ENCODE measurements at places on chromosomes 4 and X.

- DNase-seq, result no peak
Measured at GRCh38 chr4:67580577-67580976, 22.1 kb downstream of the STAP1 start.

DNA sequence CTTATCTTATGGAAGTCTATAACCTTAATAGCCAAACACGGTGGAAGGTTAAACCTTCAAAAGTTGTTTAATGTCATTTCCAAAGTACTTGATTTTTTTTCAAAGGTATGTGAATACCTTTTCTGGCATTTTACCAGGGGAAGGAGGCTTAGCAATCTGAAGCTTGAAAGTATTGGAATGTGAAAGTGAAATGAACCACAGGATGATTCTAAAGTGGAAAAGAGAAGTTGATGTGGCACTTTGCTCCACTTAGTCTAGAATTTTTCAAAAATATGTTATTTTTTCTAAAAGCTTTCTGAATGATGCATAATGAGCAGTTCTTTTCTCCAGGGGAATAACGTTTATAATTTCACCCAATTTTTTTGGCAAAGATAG, 19.2 kb downstream of the PI4K2B start:
- DNase-seq, result no peak

DNA sequence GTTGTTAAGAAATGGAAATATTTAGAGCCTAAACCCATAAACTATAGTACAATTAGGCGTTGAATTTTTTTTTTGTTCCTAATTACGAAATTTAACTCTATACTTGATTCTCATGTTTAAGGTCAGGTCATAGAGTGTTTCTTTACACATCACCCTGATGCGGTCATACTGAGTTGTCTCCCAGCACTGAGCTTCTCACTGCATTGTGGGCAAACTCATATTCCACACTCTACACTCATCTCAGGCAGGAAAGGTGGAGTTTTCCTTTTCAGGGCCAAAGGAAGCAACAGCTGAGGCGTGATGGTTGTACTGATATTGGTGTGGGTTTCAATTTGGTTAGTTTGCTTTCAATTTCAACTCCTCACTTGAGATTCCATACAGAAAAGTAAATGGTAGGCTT, 75.4 kb downstream of the FAT4 start:
- DNase-seq, result no peak

DNA sequence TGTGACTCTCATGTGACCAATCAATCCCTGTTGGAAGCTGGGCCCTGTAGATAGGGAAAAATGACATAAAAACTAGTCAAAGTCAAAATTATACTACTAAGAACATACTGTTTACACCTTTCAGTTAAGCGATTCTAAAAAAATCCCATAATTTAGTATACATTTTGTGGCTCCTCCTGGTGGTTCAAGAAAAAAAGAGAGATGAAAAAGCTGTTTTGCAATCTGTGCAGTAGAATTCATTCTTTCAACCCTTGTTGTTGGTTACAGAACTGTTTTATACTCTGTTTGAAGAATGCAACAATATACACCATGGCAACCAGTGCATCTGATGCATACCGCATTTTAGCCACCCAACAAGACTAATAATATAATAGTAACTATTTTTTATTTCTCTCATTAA, 66.8 kb upstream of the ANK2 start:
- no peak for DNase-seq

GRCh38 chr4:139920486-139921002, 233.4 kb downstream of the MAML3 start:
- no peak for DNase-seq

DNA sequence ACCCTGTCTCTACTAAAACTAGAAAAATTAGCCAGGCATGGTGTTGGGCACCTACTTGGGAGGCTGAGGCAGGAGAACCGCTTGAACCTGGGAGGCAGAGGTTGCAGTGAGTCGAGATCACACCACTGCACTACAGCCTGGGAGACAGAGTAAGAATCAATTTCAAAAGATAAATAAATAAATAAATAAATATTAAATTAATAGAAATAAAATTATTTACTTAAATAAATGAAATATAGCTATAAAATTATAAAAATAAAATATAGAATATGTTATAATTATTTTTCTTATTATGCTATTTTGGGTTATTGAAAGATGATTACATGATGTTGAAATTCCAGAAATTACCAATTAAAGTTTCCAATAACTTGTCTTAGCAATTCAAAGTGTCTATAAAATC, 1029.8 kb upstream of the AGA start:
- DNase-seq, result no peak

- no peak for DNase-seq
Measured at GRCh38 chr4:174742561-174742960, 86.5 kb downstream of the GLRA3 start.

- no peak for DNase-seq
Measured at GRCh38 chr4:7189475-7190277, 2.7 kb upstream of the SORCS2 start.

DNA sequence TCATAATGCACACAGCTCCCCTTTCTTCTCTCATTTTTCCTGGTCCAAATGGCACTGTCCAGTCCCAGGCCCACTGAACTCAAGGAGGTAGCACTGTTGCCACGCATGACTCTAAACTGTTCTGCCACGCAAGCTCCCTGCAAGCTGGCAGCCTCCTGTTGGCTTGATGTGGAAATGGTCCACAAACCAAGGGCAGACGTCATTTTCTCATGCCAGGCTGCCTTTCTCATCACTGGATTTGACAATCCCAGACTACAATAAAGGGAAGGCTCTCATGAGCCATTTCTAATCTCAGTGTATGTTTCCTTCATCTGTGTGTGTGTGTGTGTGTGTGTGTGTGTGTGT, 22.4 kb downstream of the OTOP1 start:
- DNase-seq, result no peak

- DNase-seq, result no peak
Measured at GRCh38 chr4:2626231-2626630, 89.8 kb downstream of the FAM193A start.

Measured in cortex of kidney (tissue), 1 donor.